ENCODE measurements at places on chromosomes 7 and 10. TPM values are rescaled to one million over a fixed set of nuclear protein-coding genes. Genes with fewer than 3 reads are reported as not detected.

Gene CLDN3
- 0.05 TPM for polyA plus RNA-seq

Gene DNAH11
- 0.77 TPM for polyA plus RNA-seq

Gene CPED1
- 4.4 TPM for polyA plus RNA-seq

Gene FOXI2
- not detected for polyA plus RNA-seq

Gene ASZ1
- polyA plus RNA-seq = not detected

Gene WNT8B
- polyA plus RNA-seq = 0.28 TPM

Gene RBP3
- not detected for polyA plus RNA-seq

Gene MYL7
- not detected for polyA plus RNA-seq

Gene PPP1R17
- polyA plus RNA-seq = not detected
